ENCODE measurements at places on chromosomes 7 and 10.

DNA sequence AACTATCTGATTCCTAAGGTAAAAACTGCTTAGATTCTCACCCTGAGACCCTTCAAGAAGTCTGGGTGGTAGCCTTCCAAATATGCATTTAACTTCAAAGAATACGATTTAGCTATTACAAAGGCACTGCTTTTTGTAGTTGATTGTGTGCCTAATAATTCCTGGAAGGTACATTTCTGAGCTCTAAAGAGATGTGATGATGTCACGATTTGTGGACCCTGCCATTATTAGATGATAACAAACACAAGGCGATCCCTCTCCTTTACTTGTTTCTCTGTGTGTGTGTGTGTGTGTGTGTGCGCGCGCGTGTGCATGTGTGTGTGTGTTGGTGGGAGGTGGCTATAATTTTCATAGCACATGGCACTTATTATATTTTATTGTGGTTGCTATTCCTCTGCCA is 70.9 kb downstream of the TFPI2 start:
- no peak for DNase-seq

- no peak for DNase-seq
Measured at GRCh38 chr7:111012149-111012548, 78.8 kb upstream of the LRRN3 start.

- DNase-seq = no peak
Measured at GRCh38 chr10:77679217-77679616, 41.6 kb upstream of the KCNMA1 start.

- no peak for DNase-seq
Measured at GRCh38 chr7:156511426-156511825, 129.1 kb upstream of the RNF32 start.

- DNase-seq = no peak
Measured at GRCh38 chr10:44995914-44996669, 4.6 kb upstream of the ZNF22 start.

DNA sequence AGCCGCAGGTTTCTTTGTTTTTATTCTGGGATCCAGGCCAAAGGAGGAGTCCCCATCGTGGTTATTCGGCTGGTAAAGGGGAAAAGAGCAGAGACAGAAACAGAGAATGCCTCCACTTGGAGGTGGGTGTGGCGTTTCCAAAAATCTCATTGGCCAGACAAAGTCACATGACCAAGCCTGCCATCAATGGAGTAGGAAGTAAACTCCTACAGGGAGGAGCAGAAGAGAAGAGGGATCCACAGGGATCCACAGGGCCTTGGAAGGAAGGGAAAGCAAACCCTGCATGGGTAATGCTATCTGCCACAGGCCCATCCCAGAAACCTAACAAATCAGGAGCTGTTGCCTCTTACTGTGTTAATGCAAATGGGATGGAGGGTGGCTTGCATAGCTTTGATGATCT is 425.7 kb upstream of the GALNT17 start:
- DNase-seq = no peak

DNA sequence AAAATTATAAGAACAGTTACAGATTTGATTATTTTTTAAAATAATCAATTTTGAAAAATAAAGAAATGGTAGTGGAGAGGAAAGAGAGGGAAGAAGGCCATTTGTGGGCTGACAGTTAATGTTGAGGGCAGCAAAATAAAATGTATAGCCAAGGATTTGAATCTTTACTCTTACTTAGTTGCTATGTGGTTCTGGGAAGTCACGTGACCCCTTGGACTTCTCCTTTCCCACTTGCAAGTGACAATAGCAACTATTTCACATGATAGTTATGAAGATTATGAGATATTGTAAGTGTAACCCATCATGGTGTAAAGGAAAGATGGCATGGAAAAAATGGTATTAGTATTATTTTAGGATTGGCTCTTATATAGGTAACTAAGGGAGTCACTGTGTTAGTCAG is 567.3 kb upstream of the GHITM start:
- no peak for DNase-seq

- DNase-seq = no peak
Measured at GRCh38 chr7:81499262-81500116, 270.4 kb downstream of the HGF start.

DNA sequence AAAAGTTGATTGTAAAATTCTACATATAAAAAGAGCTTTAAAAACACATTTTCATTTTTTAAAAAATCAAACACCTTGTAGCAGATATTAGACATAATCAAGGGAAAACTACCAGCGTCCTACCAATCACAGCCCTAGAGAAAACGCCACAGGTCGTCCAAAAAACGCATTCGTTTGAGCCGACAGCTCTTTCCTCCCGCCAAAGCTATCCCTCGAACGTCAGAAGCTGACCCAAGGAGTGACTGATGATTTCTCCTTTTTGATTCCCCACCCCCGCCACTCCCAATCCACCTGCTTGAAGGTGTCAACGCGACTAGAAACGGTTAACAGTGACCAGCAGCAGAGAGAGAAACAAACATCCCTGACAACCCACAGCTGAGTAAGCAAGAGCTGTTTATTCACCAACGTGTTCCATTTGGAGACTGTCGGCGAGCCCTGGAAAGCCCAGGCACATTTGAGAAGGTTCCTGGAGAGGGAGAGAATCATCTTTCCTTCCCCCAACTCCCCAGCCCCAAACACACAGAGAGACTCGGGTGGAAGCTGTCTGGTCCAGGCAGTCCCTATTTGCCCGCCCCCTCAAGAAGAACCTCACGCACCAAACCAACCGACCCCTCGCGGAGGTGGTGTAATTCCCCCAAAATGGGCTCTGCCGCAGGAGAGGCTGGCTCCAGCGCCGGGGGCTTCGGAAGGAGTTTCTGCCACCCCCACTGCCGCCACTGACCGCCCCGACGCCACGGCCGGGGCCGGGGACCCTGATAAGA is 622 bp downstream of the CPEB3 start:
- no peak for DNase-seq

DNA sequence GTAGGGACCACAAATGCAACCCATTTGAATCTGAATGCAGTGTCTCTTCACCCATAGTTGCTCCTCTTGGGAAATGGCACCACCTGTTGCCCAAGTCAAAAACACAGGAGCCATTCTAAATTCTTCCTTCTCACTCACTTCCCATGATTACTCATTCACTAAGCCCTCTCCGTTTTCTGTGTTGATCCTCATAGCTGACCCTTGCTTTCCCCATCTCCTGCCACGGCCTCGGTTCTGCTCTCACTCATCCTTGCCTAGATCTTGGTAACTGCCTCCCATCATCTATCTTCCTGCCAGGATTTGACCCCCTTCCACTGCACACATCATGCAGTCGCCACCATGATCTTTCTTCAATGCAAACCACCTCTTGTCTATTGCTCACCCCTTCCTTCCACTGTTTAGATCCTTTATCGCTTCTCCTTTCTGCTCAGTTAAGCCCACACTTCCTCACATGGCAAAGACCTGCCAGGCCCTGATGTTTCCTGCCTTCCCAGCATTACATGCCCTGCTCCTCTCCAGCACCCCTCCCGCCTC is 19.0 kb upstream of the CPN1 start:
- DNase-seq = no peak

DNA sequence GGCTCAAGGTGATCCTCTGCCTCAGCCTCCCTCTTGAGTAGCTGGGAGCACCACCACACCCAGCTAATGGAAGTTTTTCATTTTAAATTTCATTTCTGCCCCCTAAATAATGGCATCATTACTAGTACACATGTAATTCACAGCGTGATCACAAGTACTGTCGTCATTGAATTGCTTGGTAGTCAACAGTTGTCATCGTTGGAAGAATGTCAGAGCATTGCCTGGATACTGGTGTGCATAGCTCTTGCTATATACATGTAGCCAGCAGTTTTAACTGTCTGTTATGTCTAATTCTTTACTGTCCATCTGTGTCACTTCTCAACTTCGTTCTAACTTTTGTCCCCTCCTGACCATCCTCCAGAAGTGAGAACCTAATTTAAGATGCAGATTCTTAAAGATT is 62.1 kb downstream of the CRPPA start:
- DNase-seq = no peak

DNA sequence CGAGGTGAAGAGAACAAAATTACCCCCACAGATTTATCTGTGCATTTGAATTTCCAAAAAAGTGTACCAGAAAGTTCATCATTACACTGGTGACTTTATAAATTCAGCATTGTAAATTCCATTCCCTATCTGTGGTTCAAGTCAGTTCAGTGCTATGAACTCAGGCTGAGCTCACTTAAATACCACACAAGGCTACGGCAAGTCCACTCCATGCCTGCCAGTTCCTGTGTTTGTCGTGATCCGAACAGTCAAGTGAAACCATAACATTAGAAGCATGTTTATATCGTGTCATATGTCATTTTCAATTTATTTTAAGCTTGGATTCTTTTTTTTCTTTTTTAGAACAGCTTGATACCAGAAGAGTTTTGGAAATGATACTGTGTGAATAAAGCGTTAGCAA is 14.8 kb downstream of the MBL2 start:
- no peak for DNase-seq

DNA sequence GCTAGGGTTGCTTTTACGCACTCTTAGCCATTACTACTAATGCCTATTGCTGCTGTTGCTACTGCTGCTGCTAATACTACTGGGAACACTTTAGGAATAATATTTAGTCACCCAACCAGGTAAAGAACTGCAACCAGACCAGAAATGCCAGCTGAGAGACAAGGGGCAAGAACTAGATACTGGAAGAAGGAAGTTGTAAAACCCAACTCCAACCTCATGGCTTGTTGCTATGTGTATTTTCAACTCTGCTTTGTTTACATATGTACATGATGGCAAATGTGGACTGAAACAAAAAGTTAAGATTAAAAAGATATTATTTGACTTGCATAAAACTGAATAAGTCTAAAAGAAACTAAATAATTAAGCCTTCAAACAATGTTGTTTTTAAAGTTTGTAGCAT is 177.7 kb downstream of the GNAT3 start:
- DNase-seq = no peak
